Cortex of kidney (tissue), 1 donor: ENCODE measurements at places on chromosomes 3 and 15.

DNA sequence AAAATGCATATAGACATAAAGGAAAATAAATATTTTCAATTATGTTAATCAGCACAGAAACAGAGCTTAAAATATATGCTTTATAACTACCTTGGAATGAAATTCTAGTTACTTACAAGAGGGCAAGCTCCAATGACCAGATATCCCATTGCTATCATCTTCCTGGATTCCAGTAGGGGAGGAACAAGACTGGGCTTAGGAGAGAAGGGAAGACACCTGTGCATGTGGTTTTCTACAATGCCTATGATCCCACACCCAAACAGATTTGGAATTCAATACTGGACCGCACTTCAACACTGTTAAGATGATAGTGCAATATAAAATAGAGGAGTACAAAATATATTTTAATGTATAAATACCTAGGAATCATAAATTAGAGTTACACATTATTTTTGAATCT lies 79.6 kb downstream of the ARPP21 start:
- no peak for DNase-seq

GRCh38 chr3:149371001-149371722 lies 6.3 kb downstream of the TM4SF1 start:
- DNase-seq: no peak

GRCh38 chr3:127783642-127784160 lies 38.6 kb downstream of the MGLL start:
- no peak for DNase-seq

GRCh38 chr3:133805702-133806475 lies at the start of gene SRPRB:
Gene SRPRB (plus strand): TSS chr3:133805815. CDS start chr3:133805849, 34 bp downstream.
- peak; percentile 64 for DNase-seq

DNA sequence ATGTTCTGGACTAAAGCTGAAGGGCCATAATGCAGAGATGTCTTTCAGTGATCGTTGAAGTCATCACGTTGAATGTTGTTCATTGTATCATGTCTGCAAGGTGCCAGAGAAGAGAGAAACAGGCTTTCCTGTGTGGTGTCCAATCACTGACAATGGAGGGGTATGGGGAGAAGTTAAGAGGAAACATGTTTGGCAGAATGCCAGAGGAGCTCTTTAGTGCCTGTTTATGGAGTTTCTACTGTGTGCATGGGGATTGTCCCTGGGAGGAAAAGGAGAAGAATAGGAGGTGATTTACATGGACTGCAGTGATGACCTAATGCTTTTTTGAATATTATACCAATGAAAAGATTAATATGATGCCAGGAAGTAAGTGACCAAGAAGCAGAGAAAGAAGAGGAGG lies 11.7 kb downstream of the SCAANT1 start:
- no peak for DNase-seq

DNA sequence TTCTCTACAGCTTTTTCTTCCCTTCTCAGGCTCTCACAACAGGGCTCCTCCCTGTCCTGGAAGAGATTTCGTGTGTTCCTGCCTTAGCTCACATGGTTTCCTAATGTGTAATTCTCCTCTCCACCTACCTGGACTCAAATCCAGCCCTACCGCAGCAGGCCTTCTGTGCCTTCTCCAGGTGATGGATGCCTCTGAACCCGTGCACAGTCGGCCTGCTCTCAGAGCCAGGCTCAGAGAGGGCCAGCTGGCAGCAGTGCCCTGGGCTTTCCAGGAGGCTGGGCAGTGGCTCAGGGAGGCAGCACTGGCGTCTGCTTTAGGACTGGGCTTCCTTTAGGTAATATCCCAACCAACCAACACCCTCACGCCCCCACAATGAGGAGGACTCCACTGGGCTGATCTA lies 123.2 kb upstream of the TMC3 start:
- no peak for DNase-seq

GRCh38 chr3:190224863-190225692 lies 97.2 kb downstream of the CLDN1 start:
- no peak for DNase-seq

DNA sequence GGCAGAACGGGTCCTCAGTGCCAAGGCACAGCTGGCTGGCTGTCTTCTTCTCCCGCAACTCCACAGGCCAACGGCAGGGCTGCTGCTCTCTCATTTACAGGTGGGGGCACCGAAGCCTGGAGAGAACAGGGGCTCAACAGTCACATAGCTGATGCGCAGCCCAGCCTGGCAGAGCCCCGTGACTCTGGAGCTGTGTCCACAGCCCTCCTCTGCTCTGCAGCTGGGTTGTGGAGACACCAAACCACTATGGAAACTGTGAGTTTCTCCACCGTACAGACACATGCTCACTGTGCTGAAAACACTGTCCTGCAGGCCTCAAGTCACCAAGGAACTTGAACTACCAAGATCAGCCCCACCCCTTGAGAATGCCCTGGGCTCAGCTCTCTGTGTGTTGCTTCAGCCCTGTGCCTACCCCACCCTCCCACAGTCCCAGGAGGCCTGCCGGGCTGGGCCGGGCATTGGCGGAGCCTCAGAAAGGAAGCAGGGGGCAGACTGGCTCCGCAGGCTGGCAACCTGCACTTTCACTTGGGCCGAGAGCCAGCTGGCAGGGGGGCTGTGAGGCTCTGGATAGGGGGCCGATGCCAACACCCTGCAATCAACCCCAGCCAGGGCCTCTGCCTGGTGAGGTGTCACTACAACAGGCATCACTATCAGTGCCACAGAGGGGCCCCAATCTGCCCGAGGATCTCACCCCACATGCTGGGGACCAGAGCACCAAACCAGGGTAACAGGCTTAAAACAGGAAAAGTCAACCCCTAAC lies 113.7 kb upstream of the RPL32 start:
- no peak for DNase-seq

DNA sequence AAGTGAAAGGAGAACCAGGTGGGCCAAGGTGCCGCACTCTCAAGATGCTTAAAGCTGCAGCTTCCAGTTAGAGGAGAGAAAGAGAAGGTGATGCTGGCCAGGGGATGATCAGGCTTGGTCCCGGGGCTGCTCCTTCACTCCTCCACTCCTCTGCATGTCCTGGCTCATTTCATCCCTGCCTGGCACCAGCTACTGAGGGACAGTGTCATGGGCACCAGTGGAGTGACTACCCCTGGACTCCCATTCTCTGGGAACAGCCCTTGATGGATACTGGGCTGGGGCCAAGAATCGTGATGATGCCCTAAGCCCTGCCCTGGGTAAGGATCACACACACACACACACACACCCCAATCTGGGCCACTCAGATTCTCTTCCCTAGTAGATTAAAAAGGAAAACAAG lies 243.7 kb downstream of the UACA start:
- no peak for DNase-seq

- no peak for DNase-seq
These were observed 50.6 kb upstream of the BNIP2 start for GRCh38 chr15:59739557-59740186.

DNA sequence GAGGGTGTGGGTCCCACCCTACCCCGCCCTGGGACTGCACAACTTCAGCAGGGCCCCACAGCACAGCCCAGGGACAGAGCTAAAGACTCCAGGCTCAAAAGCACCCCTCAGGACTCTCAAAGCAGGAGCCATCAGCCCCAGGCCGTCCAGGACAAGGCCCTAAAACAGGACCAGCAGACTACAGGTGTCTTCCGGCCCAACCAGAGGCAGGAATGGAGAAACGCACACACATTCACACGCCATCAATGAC lies 26.1 kb downstream of the ATRIP start:
- DNase-seq: no peak

GRCh38 chr3:172569128-172570008 lies 46.1 kb upstream of the TNFSF10 start:
- DNase-seq: no peak

GRCh38 chr15:48861813-48862431 lies 16.0 kb upstream of the EID1 start:
- no peak for DNase-seq

GRCh38 chr3:52819936-52820335 lies 10.5 kb downstream of the ITIH4 start:
- DNase-seq: no peak

- no peak for DNase-seq
These were observed 122.8 kb downstream of the GMNC start for GRCh38 chr3:190739641-190740185.

- DNase-seq: no peak
These were observed 1.0 kb downstream of the LRCH3 start for GRCh38 chr3:197791892-197792647.

- DNase-seq: no peak
These were observed 13.1 kb upstream of the WWTR1 start for GRCh38 chr3:149670742-149671492.
